ENCODE measurements at places on chromosomes 2 and 18.

GRCh38 chr2:68865108-68865507, 6.1 kb downstream of the BMP10 start:
- no peak for DNase-seq

- DNase-seq = peak; percentile 71
These were observed 9.1 kb upstream of the NR4A2 start for GRCh38 chr2:156341452-156342253.

GRCh38 chr2:233142355-233142897, 82.3 kb downstream of the INPP5D start:
- DNase-seq = no peak

DNA sequence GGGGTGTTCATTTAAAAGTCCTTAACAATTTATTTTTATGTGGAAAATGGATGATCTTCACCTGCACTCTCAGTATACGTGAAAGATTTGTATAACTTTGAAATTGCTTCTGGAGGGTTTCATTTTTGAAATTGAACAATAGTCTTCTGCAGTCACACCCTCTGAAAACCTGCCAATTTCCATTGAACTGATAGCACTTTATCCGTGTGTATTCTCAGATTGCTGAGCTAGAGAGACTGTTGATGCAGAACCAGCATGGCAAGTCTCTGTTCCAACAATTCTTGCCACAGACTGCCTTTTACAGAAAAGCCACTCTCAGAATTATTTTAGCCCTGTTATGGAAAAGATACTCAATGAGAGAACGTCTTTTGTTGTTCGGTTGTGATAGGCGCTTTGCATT, 6.6 kb upstream of the GULP1 start:
- DNase-seq = no peak

All from GM12892 (cell line).